Fibroblast of lung (primary cell): ENCODE measurements at places on chromosomes 6 and 20. TPM values are rescaled to one million over a fixed set of nuclear protein-coding genes. Genes with fewer than 3 reads are reported as not detected.

- no peak for DNase-seq
Measured at GRCh38 chr20:50029083-50029696, 46.4 kb downstream of the SNAI1 start.

WFDC10B gene
- 0.22 TPM in 1 of 2 replicates, not detected in the other for polyA plus RNA-seq

GRCh38 chr6:160027931-160028330 is 59.0 kb downstream of the IGF2R start:
- DNase-seq: no peak

CBLN4 gene
- polyA plus RNA-seq: not detected in 2 replicates
